ENCODE measurements at places on chromosomes 13 and 19. TPM values are rescaled to one million over a fixed set of nuclear protein-coding genes. Genes with fewer than 3 reads are reported as not detected.
A peak's percentile ranks its signal among the peaks of the same experiment; 100 is the strongest.

GRCh38 chr19:7356899-7357627, 8.3 kb downstream of the ARHGEF18 start:
- no peak for DNase-seq

- DNase-seq = no peak
Observed at GRCh38 chr13:112064222-112064621, 2.7 kb upstream of the SOX1 start.

DNA sequence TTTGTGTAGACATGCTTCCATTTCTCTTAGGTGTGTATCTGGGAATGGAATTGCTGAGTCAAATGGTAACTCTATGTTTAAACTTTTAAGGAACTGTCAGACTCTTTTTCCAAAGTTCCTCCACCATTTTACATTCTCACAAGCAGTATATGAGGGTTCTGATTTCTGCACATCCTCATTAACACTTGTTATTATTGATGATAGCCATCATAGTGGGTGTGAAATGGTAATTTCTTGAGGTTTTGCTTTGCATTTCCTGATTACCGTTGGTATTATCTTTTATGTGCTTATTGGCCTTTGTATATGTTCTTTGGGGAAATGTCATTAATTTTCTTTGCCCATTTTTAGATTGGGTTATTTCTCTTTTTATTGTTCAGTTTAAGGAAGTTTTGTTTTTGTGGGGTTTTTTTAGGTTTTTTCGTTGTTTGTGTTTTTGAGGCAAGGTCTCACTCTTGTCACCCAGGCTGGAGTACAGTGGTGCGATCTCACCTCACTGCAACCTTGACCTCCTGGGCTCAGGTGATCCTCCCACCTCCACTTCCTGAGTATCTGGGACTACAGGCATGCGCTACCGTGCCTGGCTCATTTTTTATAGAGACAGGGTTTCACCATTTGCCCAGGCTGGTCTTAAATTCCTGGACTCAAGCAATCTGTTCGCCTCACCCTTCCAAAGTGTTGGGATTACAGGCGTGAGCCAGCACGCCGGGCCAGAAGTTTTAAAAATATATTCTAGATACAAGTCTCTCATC, 34.3 kb downstream of the NAA16 start:
- no peak for DNase-seq

GRCh38 chr13:42152495-42152894, 104.0 kb downstream of the DGKH start:
- peak; percentile 32 for DNase-seq

GRCh38 chr13:41500511-41500910, 43.2 kb downstream of the RGCC start:
- DNase-seq = no peak

DNA sequence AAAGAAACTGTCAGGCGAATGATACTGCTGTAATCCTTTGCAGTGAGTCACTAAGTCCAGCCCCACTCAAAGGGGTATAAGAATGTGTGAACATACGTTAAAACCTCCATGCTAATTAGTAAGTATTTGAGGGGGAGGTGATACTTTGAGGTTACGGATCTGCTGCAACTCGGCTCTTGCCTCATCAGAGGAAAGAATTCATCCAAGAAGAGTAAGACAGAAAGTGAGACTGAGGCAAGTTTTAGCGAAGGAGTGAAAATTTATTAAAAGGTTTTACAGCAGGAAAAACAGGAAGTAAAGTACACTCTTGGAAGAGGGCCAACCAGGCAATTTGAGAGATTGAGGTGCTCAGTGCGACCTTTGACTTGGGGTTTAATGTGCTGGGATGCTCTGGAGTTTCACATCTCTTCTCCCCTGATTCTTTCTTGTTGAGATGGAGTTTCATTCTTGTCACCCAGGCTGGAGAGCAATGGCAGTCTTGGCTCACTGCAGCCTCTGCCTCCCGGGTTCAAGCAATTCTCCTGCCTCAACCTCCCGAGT, 9.8 kb downstream of the CLEC4M start:
- no peak for DNase-seq

DNA sequence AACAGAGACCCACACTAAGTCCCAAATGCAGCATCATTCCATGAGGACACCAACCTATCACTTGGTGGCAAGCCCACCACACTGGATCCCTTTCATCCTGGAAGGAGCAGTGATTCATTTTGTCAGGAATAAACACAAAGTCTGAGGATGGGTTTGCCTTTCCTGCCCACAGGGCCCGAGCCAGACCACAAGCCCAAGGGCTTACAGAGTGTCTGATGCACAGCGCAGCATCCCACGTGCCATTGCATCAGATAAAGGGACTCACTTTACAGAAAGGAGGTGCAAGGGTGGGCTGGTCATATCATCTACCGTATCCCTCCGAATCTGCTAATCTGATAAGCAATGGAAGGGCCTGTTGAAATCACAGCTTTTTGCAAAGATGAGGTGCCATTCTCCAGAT, 12.2 kb upstream of the KCTD15 start:
- no peak for DNase-seq

DNA sequence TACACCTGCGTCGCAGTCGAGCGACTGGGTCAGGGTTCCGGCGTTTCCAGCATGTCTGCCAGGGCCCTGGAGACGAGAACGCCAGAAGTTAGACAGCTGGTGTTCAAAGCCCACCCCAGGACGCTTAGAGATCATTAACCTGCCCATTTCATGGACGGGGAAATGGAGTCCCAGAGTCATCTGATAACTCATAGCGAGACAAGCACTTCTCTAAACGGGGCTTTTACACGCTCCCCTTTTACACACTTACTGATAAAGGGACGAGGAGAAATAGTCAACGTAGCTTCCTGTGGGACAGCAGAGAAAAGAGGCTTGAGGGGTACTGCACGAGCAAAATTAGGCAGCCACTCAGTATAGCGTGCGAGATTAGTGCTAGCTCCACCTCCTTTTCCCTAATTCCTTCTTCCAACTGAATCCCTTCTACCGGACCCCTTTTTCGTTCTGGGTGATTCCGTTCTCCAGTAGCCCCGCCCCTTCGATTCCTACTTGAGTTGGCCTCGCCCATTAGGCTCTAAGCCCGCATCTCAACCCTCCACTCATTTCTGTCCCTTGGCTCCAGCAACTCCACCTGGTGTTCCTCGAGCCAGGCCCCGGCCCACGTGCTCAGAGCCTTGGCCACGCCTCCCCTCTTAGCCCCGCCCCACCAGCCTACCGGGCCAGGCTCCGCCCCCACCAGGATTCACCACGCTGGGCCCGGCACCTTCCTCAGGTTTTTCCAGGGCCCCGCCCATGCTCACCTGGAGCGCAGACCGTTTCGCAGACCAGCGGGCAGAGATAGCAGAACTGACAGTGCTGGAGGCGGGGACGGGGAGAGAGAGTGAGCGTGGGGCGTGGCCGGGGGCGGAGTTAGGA, 3.7 kb downstream of the HRC start:
- DNase-seq = peak; percentile 68

DNA sequence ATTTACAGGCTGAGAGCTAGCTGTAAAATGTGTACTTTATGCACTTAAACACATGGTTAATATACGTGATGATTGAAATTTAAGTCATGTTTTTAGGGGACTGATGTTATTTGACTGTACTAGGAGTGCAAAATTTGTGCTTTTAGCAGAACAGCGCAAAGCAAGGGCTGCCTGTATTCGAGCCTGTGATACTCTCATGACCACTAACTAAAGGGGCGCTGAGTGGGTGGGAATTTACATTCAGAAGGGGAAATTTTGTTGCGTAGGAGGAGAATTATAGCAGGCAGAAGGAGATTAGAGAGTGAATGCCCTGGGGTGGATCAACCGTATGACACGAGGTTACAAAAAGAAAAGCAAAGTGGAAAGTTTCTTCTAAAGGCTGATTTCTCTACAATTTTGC, 271.8 kb upstream of the HTR2A start:
- no peak for DNase-seq

- no peak for DNase-seq
Observed at GRCh38 chr13:92487238-92487637, 739.4 kb upstream of the GPC6 start.

DNA sequence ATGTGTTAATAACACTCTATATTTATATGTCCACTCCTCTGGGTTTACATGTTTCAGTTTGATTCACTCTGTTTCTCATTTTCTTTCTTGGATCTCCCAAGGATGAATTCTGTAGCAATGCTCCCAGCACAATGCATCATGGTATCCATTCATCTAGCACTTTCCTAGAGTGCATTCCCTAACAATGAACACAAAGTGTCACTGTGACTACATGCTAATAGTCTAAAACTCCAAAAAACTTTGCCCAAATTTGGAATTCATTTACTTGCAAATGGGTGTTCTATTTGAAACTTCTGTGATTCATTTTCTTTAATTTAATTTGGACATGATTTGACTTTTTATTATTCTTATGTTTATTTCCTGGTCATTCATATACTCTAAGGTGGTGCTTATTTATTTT, 286.3 kb downstream of the POU4F1 start:
- no peak for DNase-seq

GRCh38 chr19:23395041-23395721, at the start of gene ZNF91:
Gene ZNF91, minus strand, starts transcription at chr19:23395471. Its CDS starts 117 bp downstream, at chr19:23395354.
- DNase-seq = peak; percentile 97

DNA sequence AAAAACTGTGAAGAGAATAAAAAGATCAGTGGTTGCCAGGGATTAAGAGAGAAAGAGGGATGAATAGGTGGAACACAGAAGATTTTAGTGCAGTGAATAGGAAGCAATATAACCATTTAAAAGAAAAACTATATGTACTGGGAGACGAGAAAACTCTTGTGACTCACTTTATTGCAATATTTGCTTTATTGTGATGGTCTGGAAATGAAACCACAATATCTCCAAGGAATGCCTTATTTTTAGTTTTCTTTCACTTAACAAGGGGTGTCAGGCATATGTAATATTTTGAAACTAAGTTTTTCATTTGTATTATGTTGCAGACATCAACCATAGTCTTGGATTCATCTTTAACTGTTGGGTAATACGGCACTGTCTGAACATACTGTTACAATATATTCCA, 1308.2 kb downstream of the PCDH9 start:
- DNase-seq = no peak

- DNase-seq = no peak
Observed at GRCh38 chr13:79522583-79522982, 41.6 kb downstream of the NDFIP2 start.

DNA sequence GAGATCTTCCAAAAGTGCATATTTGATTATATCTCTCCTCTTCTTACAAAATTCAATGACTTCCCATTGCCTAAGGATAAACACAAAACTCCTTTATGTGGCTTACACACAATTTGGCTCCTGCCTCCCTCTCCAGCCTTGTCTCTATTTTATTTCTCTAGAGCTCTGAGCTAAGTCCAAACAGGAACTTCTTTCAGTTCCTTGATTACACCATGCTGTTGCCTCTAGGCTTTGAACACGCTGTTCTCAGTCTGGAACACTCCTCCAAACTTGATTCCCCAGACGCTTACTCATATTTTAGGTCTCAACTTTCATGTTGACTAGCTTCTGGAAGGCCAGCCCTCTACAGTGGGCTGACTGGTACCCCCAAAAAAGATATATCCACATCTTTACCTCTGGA, 258.5 kb downstream of the COG6 start:
- no peak for DNase-seq

GRCh38 chr13:48431987-48432615, 19.2 kb upstream of the LPAR6 start:
- DNase-seq = no peak

- DNase-seq = no peak
Observed at GRCh38 chr13:91241221-91241933, 106.1 kb upstream of the MIR17HG start.

GRCh38 chr19:55646889-55647731, 902 bp upstream of the CCDC106 start:
- DNase-seq = no peak

GRCh38 chr19:13092606-13093235, 9.9 kb downstream of the LYL1 start:
- DNase-seq = peak; percentile 79

DNA sequence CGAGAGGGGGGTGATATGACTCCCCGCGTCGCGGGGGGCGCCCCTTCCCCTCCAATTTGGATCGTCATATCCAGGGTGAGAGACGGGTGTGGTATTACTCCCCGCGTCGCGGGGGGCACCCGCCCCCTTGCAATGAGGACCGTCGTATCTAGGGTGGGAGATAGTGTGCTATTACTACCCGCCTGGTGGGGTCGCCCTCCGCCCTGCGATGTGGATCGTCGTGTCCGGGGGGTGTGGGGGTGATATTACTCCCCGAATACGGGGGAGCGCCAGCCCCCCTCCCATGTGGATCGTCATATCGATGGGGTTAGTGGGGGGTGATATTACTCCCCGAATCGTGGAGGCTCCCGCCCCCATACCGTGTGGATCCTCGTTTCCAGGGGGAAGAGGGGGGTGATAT, 29.2 kb upstream of the RGCC start:
- no peak for DNase-seq

- no peak for DNase-seq
Observed at GRCh38 chr13:100230769-100231149, 141.9 kb downstream of the PCCA start.

- no peak for DNase-seq
Observed at GRCh38 chr19:17611462-17612244, 56.2 kb downstream of the COLGALT1 start.

DNA sequence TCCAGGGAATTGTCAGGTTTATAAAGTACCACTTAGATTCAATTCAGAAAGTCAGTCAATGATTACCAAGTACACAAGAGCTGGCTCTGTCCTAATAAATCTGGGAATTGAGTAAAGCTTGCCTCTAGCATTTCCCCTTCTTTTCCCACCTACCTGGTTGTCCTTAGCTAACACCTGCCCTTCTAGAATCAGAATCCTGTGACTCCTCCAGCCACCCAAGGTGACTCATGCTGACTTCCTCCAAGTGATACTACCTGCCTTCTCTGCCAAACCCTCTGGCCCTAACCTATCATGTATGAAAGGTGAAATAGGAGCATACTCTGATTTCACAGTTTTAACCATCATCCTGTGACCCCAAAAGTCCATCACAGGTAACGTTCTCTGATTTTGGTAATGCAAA, 151.2 kb downstream of the DIAPH3 start:
- no peak for DNase-seq

GRCh38 chr19:42552086-42553065, 24.1 kb upstream of the CEACAM1 start:
- DNase-seq = no peak

DNA sequence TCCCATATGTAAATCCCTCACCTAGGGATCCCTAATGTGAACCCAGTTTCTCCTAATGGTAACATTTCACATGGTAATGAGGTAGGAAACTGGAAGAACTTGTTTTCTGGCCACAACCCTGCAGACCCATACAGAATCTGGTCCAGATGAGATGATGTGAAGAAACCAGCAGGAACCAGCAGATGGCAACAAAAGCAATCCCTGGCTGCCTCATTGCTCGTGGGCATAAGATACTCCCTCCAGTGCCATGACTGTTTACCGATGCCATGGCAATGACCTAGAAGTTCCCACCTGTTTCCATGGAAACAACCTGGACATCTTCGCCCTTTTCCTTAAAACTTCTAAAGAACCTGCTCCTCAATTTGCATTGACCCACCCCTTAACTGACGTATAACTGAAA, 1.4 kb upstream of the CD209 start:
- DNase-seq = no peak

GRCh38 chr19:3805859-3806258, 19.7 kb upstream of the MATK start:
- no peak for DNase-seq

Gene ZNF865
- total RNA-seq = 20.8 TPM

Gene OR10H1
- not detected for total RNA-seq

Gene PCP2
- not detected for total RNA-seq

Gene RASL11A
- total RNA-seq = 15.2 TPM

Gene GPC6
- 5.3 TPM for total RNA-seq

Gene MRPL54
- 65.1 TPM for total RNA-seq

Gene FGF14
- total RNA-seq = 1.9 TPM

Gene MYO9B
- total RNA-seq = 42.1 TPM

Gene KLK3
- total RNA-seq = not detected

Gene SMIM44
- total RNA-seq = not detected

Gene PNPLA6
- total RNA-seq = 70.9 TPM

Gene PTGER1
- total RNA-seq = 0.33 TPM

Gene ZNF85
- total RNA-seq = 2.7 TPM
